T-cell (primary cell): ENCODE measurements at places on chromosomes 6 and 20.

DNA sequence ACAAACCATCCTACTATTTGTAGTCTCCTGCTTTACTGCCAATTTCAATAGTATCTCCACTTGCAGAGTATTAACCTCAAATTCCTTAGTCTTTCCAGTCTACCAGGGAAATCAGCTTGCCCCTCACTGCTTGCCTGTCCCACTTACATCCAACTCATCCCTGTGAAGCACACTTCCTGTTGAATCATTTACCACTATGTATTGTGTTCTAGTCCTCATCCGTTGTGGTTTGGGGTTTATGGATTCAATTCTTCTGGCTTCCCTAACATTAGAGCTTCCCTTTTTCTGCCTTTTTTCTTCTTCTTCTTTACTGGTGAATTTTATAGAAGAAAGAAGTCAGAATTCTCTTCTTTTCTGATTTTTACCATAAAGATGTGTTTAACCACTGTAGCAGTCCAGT lies 5.1 kb upstream of the TXLNB start:
- no peak for DNase-seq

GRCh38 chr6:28005152-28005890 lies 48.3 kb downstream of the OR2B6 start:
- DNase-seq: no peak

GRCh38 chr6:43517505-43518357 lies 842 bp downstream of the POLR1C start:
- no peak for DNase-seq

GRCh38 chr6:55953335-55953734 lies 77.9 kb upstream of the BMP5 start:
- no peak for DNase-seq

DNA sequence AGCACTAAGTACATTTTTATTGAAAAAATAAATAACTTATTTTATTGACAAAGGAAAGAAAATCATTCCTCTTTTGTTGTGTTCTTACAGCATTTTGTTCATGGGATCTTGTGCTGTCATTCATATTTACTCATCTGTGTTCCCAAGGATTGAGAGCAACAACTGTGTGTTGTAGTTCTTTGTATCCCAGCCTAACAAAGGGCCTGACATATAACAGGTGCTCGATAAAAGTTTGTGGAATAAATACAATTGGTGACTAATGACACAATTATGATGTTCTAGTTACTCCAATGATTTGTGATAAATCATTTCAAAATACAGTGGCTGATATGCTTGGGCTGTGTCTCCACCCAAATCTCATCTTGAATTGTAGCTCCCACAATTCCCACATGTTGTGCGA lies 7.9 kb upstream of the OGFRL1 start:
- no peak for DNase-seq
